ENCODE measurements at places on chromosomes 6 and 20. TPM values are rescaled to one million over a fixed set of nuclear protein-coding genes. Genes with fewer than 3 reads are reported as not detected.

Gene RAD21L1
- not detected for polyA plus RNA-seq

Gene TENT5A
- polyA plus RNA-seq = 18.8 TPM

Gene HLA-DRA
- polyA plus RNA-seq = 272 TPM

Gene SLC24A3
- 20.5 TPM for polyA plus RNA-seq

Gene RAET1E
- 0.99 TPM for polyA plus RNA-seq

Gene ECI2
- 50.3 TPM for polyA plus RNA-seq

Gene OXT
- 0.48 TPM for polyA plus RNA-seq

Gene PRSS35
- 1.3 TPM for polyA plus RNA-seq

Gene OLIG3
- not detected for polyA plus RNA-seq

All from urinary bladder (tissue), 4 donors.